Calu3 (cell line): ENCODE measurements at places on chromosomes 7 and 10. TPM values are rescaled to one million over a fixed set of nuclear protein-coding genes. Genes with fewer than 3 reads are reported as not detected.

NKX2-3 gene
- not detected in 2 replicates for total RNA-seq

SEMA3D gene
- 0.91 and 2.0 TPM in 2 replicates for total RNA-seq

GCK gene
- not detected in 2 replicates for total RNA-seq

ERVW-1 gene
- total RNA-seq: not detected in 2 replicates

RET gene
- total RNA-seq: 0.07 TPM in 1 of 2 replicates, not detected in the other

AZGP1 gene
- total RNA-seq: 15.4 and 25.6 TPM in 2 replicates

CDHR1 gene
- total RNA-seq: not detected in 2 replicates

GPR26 gene
- not detected in 2 replicates for total RNA-seq

ITGA8 gene
- total RNA-seq: not detected in 2 replicates

OPN1SW gene
- total RNA-seq: not detected in 2 replicates

NEUROG3 gene
- total RNA-seq: not detected in 2 replicates

TLX1 gene
- total RNA-seq: not detected in 2 replicates

DPYSL4 gene
- total RNA-seq: 0.17 TPM in 1 of 2 replicates, not detected in the other

MEOX2 gene
- 8.7 and 12.6 TPM in 2 replicates for total RNA-seq

SLC26A5 gene
- not detected in 2 replicates for total RNA-seq

ACSM6 gene
- not detected in 2 replicates for total RNA-seq

PCLO gene
- total RNA-seq: 7.2 and 9.1 TPM in 2 replicates

SLC16A9 gene
- total RNA-seq: 2.2 and 2.4 TPM in 2 replicates

ACBD7 gene
- 8.2 and 10.0 TPM in 2 replicates for total RNA-seq

PRSS37 gene
- not detected in 2 replicates for total RNA-seq

GIMAP5 gene
- total RNA-seq: not detected in 2 replicates

ANXA8 gene
- 0.69 and 1.1 TPM in 2 replicates for total RNA-seq

ARMS2 gene
- not detected in 2 replicates for total RNA-seq

ATE1 gene
- 17.3 and 18.7 TPM in 2 replicates for total RNA-seq
